ENCODE measurements at places on chromosomes 5 and 9.

GRCh38 chr5:149063017-149063687 is at the start of gene SH3TC2:
Gene SH3TC2 (minus strand): TSS chr5:149063062. CDS start chr5:149063022, 40 bp downstream.
- DNase-seq = no peak

GRCh38 chr5:138083702-138084101 is at the start of gene WNT8A:
Gene WNT8A (plus strand): TSS chr5:138084033. CDS start chr5:138084128, 95 bp downstream.
- no peak for DNase-seq

DNA sequence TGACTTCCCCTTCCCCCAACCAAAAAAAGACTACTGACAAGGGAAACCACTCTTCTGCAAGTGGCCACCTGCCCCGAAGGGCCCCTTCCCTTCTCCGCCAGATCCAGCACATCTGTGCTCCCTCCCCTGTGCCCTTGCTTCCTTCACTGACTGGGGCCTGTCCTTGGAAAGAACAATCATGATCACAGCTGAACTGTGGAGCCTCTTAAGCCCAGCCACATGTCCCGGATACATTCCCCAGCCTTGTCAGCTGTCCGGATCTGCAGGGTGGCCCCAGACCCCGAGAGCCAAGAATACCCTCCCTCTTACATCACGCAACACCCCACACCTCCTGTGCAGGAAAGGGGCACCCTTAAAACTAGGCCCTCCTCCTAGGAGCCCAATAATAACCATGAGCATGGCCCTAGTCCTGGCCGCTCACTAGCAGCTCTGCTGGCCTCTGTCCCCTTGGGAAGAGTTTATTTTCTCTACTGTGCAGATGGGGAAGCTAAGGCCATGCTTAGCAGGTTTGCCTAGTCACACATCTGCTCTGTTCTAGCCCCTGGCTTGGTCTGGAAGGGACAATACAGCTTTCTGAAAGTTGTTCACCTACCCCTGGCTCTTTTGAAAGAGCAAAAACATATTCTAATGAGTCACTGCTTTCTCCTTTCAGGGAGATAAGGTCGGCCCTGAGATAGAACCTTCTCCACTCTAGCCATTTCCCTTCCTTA is 3.8 kb downstream of the SPRY4 start:
- DNase-seq = no peak

- no peak for DNase-seq
Observed at GRCh38 chr5:157571357-157571827, 4.2 kb downstream of the ADAM19 start.

GRCh38 chr5:173778152-173778782 is 109.9 kb upstream of the CPEB4 start:
- no peak for DNase-seq

DNA sequence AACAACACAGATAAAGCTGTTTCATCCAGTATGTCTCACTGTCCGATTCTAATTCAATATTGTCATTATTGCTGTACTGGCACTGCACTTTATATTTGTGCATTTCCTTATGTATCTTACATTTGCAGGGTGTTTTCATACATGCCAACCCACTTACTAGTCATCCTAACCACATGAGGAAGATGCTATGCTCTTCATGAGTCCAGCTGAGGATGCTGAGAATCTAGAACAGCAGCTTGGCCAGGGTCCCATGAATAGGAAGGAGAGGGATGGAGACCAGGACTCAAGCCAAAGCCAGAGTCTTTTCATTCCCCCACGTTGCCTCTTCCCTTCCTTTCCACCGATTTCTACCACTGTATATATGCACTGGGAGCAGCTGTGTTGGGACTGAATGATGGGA is 292.8 kb upstream of the KLF4 start:
- no peak for DNase-seq

GRCh38 chr5:173878224-173878967 is 9.8 kb upstream of the CPEB4 start:
- DNase-seq = no peak

GRCh38 chr9:91162784-91163443 is 198.8 kb downstream of the AUH start:
- no peak for DNase-seq

DNA sequence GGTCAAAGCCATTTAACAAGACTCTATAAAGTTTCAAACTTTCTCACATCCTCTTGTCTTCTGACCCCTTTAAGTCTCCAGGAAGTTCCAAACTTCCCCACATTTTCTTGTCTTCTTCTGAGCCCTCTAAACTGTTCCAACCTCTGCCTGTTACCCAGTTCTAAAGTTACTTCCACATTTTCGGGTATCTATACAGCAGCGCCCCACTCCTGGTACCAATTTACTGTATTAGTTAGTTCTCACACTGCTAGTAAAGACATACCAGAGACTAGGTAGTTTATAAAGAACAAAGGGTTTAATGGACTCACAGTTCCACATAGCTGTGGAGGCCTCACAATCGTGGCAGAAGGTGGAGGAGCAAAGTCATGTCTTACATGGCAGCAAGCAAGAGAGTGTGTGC is 23.3 kb upstream of the PRLR start:
- DNase-seq = no peak

DNA sequence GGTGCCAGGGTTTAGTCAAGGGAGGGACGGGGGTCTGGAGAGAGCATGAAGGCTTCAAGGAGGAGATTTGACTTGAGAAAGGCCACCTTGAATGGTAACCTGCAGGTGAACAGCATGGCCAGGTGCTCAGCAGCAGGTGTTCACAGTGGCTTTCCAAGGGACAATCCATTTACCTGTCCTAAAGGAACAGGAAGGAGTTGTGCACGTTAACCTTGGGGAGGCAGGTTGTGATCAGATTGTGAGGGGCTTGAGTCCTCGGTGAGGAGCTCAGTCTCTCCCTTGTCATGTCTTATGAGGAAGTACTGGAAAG is 120.1 kb upstream of the ERCC6L2 start:
- no peak for DNase-seq

DNA sequence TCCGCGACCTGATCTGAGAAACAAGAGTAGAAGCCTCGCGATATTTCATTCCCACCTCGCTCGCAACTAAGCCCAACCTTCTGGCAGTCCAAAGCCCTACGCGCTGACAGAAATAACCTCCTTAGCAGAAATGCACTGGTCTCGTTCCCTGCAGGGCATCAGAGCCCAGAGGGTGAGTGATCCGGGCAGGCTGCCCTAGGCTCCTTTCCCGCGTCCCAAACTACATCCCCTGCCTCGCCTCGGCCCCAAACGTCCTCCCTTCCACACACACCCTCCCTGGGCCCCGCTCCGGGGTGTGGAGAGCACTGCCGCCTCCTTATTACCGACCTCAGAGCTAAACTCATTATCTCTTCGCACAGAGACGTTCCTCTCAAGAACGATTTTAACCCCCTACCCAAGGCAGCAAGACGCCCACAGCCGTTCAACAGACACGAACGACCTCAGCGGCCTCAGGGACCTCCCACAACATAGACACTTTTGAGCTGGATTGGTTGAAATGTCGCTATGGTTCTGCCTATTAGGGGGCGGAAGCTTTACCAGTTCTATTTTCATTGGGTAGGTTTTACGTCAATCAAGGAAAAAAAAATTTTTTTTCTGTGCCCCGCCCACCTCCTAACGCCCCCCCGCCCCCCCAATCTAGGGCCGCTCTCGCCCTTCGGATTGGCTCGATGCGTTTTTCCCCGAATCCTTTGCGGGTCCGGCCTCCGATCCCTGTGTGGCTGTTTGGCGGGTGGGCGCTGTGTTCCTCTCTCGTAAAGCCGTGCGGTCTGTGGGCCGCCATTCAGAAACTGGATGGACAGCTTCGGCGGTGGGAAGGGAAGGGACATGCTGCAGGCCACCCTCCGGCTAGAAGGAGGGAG is at the start of gene CETN3:
Gene CETN3, minus strand, starts transcription at position 439 of the 860 bp plus-strand sequence. Its CDS starts 95 bp downstream, at position 344.
- peak; percentile 80 for DNase-seq

DNA sequence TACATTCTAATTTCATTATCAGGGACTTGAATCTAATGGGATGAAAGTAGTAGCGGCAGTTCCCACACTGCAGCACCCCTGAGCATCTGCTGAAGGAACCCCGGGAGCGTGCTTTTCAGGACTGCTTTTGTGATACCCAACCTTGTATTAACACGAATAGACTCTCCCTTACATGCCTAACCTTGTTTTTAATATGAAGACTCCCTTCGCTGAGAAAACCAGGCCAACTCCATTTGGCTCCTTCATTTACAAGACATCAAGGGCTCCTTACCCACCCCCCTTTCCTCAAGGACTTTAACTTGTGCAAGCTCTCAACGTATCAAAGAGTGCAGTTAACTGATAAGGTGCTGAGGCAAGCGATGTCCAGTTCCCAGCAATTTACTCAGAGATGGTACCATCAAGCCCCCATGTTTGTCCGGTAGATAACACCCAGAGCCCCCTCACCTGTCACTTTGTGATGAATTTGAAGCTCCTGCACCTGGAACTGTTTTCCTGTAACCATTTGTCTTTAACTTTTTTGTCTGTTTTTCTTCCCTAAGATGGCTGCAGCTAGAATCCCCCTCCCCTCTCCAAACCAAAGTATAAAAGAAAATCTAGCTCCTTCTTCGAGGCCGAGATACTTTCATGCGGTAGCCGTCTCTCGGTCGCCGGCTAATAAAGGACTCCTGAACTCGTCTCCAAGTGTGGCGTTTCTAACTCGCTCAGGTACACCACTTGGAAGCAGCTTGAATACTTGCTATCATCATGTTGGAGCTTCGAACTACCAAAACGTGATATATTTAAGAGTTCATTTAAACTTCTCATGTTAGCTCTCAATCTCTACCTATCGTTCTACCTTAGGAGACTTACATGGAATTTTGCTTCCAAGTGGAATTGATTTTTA is 10.7 kb downstream of the HNRNPH1 start:
- no peak for DNase-seq

DNA sequence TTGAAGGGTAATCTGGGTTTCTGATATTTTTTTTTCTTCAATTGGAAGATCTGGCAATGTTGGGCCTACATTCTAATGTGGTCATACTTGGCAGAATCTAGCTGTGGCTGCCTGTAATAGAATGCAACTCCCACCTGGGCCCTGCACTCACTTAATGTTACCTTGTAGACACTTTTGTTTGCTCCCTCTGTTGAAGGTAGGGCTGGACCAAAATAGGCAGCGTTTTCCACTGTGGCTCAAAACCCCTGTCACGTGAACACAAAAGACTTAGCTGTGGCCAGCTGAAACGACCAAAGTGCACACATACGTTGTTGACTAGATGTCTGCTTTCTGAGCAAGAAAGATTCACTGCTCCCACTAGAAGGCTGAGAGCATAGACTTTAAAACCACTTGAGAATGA is 117.6 kb upstream of the HMHB1 start:
- no peak for DNase-seq

GRCh38 chr5:169350016-169350415 is 49.1 kb upstream of the SLIT3 start:
- DNase-seq = no peak

- no peak for DNase-seq
Observed at GRCh38 chr9:115393976-115394775, 276.2 kb upstream of the TNC start.

- no peak for DNase-seq
Observed at GRCh38 chr9:93645149-93645889, 68.9 kb downstream of the PHF2 start.

- no peak for DNase-seq
Observed at GRCh38 chr9:123335193-123335985, 20.6 kb upstream of the CRB2 start.

- DNase-seq = no peak
Observed at GRCh38 chr5:32172923-32173266, 1.2 kb downstream of the GOLPH3 start.

DNA sequence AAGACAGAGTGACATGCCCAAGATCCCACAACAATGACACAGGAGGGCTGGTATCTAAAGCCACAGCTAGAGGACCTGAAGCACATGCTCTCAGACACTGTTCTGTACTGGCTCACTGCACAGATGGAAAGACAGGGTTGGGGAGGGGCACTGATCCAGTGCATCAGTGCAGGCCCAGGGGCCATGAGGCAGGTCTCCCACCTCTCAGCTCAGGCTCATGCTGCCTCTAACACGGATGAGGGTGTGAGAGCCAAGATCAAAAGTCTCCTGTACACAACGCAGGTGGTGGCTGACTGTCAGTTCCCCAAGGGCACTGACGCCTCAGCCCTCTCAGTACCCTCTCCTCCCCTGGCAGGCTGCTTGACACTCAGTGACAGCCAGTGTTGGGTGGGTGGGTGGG is 10.9 kb downstream of the RAPGEF1 start:
- no peak for DNase-seq

- no peak for DNase-seq
Observed at GRCh38 chr5:125011419-125011818, 265.0 kb upstream of the ZNF608 start.

- DNase-seq = no peak
Observed at GRCh38 chr5:170219615-170220014, 13.2 kb upstream of the C5orf58 start.

- no peak for DNase-seq
Observed at GRCh38 chr5:55864606-55865541, 13.7 kb downstream of the IL31RA start.

DNA sequence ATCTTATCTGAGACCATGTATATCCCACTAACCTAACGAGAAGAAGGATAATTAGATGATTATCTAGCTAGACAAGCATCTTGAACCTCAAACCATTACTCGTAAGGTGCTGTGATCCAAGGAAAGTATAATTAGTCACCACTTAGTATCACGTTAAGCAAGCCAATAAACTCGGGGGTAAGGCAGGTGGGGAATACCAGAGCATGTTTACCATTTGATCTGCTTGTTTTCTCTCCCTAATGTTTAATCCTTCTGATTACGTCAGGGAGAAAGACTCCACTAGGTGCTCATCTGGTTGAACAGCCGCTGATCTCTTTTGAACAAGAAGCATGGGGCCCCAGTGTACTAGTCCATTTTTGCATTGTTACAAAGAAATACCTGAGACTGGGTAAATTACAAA is 69.9 kb upstream of the SLC1A1 start:
- no peak for DNase-seq

- no peak for DNase-seq
Observed at GRCh38 chr5:52443187-52443586, 344.5 kb upstream of the ITGA1 start.

- no peak for DNase-seq
Observed at GRCh38 chr5:106691701-106692100, 979.0 kb downstream of the EFNA5 start.

- DNase-seq = no peak
Observed at GRCh38 chr9:114240216-114240615, 82.7 kb upstream of the ORM1 start.

DNA sequence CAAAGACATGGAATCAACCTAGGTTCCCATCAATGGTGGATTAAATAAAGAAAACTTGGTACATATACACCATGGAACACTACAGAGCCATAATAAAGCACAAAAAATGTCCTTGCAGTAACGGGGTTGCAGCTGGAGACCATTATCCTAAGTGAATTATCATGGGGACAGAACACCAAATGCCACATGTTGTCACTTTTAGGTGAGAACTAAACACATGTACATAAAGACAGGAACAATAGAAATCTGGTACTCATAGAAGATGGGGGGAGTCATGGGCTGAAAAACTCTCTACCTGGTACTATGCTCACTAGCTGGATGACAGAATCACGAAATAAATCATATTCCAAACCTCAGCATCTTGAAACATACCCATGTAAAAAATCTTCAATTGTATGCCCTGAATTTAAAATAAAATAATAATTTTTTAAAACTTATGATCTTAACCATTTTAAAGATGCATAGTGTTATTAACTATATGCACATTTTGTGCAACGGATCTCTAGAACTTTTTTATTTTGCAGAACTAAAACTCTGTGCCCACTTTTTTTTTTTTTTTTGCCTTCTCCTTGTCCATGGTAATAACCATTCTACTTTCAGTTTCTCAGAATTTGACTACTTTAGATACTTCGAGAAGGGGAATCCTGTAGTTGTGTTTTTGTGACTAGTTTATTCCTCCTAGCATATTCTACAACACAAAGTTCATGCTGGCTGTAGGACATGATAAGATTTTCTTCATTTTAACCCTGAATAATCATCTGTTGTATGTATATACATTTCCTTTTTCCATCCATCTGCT is 1081.6 kb upstream of the ACO1 start:
- DNase-seq = no peak

Data from stimulated activated CD8-positive, alpha-beta memory T cell treated with anti-CD3 and anti-CD28 coated beads, Interleukin-4, amount 100 ng/mL, for 1 hour (primary cell).